ENCODE measurements at places on chromosomes 5 and 9.
A peak's percentile ranks its signal among the peaks of the same experiment; 100 is the strongest.

DNA sequence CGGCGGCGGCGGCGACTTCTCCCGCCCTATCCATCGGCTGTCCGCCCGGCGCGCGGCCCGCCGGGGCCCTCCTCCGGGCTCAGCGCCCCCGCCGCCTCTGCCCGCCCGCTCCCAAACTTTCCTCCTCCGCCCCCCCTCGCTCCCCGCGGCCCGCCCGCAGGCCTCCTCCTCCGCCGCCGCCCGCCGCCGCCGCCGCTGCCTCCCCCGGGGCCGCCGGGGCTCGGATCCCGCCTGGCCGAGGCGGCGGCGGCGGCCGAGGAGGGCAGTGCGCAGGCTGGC is 460 bp upstream of the PBX3 start:
- DNase-seq, result no peak
- H3K27me3 ChIP-seq, result no peaks in the 10 kb centered on the region
- H3K4me3 ChIP-seq, result no peak overlapping the region

DNA sequence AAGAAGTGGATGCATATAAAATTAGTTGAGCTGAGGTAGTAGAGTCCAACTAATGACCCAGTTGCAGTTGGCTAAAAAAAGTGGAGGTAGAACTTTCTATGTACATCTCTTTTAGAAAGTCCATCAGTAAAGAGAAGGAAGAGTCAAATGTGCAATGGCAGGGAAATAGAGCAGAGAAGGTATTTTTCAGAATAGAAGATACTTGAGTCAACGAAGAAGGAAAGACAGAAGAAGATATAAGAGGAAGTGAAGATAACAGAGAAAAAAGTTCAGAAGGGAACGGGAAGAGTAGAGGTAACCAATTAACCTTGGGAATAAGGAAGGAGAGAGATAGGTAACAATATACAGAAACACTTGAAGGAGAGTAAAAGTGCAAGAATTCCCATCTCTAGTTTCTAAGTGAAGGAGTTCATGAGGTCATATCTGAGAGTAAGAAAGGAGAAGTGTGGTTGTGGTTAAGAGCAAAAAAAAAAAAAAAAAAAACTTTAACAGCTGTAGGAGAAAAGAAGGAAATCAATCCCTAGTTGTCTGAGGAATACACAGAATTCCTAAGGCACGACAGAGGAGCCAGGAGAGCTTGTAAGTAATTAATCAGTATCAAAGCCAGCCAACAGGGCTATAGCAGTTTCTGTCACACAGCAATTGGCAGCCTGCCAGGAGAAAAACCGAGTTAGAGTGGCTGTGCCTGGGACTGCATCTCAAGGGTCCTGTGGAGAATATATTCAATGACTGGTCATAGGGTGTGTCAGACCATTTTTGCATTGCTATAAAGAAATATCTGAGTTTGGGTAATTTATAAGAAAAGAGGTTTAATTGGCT is 61.0 kb downstream of the ARL15 start:
- H3K36me3 ChIP-seq, result no peaks in the 10 kb centered on the region
- H3K27me3 ChIP-seq, result no peaks in the 10 kb centered on the region
- H3K27ac ChIP-seq, result no peak overlapping the region
- H3K4me3 ChIP-seq, result no peak overlapping the region
- H3K4me1 ChIP-seq, result peaks cover 13% of the 10 kb centered on the region
- DNase-seq, result peak; percentile 51

GRCh38 chr5:148739023-148739422 is 84.7 kb upstream of the HTR4 start:
- H3K27ac ChIP-seq, result no peak overlapping the region
- no peaks in the 10 kb centered on the region for H3K36me3 ChIP-seq
- no peaks in the 10 kb centered on the region for H3K4me1 ChIP-seq
- H3K27me3 ChIP-seq, result no peaks in the 10 kb centered on the region
- no peak for DNase-seq
- no peak overlapping the region for H3K4me3 ChIP-seq

DNA sequence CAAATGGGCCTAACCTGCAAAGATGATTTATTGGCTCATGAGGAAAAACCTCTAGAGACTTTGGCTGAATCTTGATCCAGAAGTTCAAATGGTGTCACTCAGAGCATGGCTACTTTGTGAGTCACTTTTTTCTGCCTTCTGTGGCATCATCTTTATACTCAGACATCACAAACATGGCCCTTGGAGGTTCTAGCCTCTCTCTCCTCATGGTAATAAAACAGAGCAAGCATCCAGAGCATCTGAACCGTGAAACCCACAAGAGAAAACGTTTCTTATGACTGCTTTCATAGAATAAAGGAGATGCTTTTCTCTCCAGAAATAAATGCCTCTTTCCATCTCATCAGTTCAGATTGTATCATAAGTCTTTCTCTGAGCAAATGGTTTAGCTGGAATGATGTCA is 780.3 kb downstream of the KCTD16 start:
- H3K36me3 ChIP-seq, result no peaks in the 10 kb centered on the region
- DNase-seq, result no peak
- no peak overlapping the region for H3K27ac ChIP-seq
- no peaks in the 10 kb centered on the region for H3K27me3 ChIP-seq
- no peaks in the 10 kb centered on the region for H3K4me1 ChIP-seq
- H3K4me3 ChIP-seq, result no peak overlapping the region

DNA sequence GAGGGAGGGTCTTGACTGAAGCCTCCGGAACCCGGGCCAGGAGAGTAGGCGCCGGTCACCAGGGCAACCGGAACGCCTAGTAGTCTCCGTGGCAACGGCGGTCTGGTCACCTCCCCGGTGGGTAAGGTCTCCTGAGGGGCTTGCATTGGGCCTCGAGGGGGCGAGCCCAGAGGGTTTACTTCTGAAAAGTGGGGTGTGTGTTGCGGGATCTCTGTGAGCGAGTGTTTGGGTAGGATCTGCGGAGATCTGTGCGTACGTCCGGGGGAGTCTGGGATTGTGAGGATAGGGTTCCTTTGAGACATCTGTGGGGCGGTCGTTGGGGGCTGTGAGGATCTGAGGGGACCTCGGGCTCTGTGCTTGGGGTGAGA is at the start of gene FAM221B:
FAM221B (minus strand) TSS at position 17 of the 368 bp plus-strand sequence. CDS start 2,571 bp downstream, outside the sequence.
- DNase-seq, result no peak
- no peaks in the 10 kb centered on the region for H3K27me3 ChIP-seq
- peaks cover 19% of the 10 kb centered on the region for H3K4me1 ChIP-seq
- H3K27ac ChIP-seq, result peak within 1 kb of the TSS; percentile 78
- no peaks in the 10 kb centered on the region for H3K36me3 ChIP-seq
- H3K4me3 ChIP-seq, result peak within 1 kb of the TSS; percentile 32

GRCh38 chr5:107215611-107216010 is 455.1 kb downstream of the EFNA5 start:
- no peak for DNase-seq
- no peaks in the 10 kb centered on the region for H3K27me3 ChIP-seq
- H3K27ac ChIP-seq, result no peak overlapping the region
- H3K36me3 ChIP-seq, result no peaks in the 10 kb centered on the region
- no peaks in the 10 kb centered on the region for H3K4me1 ChIP-seq
